ENCODE measurements at places on chromosomes 2 and 18.

GRCh38 chr2:104215269-104216161, 638.4 kb upstream of the POU3F3 start:
- DNase-seq: no peak

GRCh38 chr2:939936-940601, 10.6 kb upstream of the SNTG2 start:
- no peak for DNase-seq

DNA sequence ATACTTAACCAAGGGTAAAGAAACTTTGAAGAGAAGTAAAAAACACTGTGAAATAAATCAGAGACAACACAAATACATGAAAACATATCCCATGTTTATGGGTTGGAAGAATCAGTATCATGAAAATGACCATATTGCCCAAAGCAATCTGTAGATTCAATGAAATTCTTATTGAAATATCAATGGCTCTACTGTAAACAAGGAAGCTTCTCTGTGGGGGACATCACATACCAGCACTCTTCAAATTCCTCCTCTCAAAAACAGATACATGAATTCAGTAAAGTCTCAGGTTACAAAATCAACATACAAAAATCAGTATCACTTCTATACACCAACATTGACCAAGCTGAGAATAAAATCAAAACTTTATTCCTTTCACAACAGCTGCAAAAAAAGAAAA, 63.5 kb upstream of the CNTNAP5 start:
- no peak for DNase-seq

DNA sequence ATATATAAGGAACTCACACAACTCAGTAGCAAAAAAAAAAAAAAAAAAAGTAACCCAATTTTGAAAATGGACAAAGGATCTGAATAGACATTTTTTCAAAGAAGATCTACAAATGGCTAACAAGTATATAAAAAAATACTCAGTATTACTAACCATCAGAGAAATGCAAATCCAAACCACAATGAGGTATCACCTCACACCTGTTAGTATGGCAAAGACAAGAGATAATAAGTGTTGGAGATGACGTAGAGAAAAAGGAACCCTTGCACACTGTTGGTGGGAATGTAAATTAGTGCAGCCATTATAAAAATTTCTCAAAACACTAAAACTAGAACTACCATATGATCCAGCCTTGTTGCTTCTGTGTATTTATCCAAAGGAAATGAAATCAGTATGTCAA, 5.8 kb upstream of the CNDP1 start:
- no peak for DNase-seq

DNA sequence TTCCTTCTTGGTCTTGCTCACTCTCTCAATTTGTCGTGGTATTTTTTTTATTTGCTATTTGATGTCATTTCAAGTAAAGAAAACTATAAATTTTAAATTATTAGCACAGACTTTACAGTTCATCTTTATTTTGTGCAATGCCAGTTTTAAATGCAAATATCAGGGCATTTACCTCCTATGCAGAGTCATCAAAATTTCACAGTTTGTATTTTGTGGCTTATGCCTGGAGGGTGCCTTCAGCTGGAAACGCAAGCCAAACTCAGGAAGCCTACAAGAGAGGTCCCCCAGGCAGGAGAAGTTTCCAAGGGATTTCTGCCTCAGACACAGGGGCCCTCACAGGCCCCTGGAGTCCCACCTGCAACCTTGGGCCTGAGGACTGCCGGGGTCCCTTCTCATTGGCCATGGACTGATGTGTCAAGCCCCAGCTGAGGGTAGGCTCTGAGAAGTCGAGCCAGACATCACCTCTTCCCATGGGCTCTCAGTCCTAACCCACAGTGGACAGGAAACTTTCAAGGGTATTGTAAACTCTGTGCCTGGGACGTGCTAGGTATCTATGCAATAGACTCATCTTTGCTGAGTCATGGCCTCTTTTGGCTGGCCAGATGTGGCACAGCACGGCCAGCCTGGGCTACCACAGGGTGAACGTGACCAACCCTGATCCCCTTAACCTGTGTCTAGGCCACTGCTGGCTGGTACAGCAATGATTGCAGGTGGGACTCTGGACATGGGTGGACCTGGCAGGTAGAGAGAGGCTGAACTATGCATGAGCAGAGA, 236.5 kb downstream of the CELF4 start:
- DNase-seq: no peak

GRCh38 chr2:241358470-241358869, 2.4 kb downstream of the FARP2 start:
- DNase-seq: no peak

- no peak for DNase-seq
Measured at GRCh38 chr2:224151680-224152310, 112.7 kb upstream of the SERPINE2 start.

- DNase-seq: no peak
Measured at GRCh38 chr2:69436596-69436937, 668 bp downstream of the NFU1 start.

DNA sequence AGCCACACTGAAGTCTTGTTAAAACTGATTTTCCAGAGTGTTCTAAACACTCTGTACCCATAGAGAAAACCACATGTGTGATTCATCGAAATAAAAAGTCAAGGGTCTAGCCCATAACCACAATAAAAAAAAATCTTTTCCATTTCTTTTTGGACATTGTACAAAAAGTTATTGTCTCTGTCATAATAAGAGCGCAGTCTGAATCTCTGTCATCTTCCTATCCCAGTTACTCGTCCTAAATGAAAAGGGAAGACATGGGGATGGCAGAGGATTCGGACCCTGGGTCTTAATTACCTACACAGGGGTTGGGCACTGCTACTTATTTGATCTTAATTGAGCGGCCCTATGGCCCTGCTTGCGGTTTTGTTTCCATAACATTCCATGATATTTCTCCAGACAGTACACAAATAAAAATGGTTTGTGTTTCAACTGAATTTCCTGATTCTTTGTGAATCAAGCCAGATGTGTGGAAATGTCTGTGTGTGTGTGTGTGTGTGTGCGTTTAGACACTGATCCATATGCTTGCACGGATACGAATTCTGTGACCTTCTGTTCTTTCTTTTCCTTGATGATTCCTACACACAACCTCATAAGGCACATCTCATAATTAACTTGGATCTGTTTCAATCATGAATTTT, 133.4 kb upstream of the SPATS2L start:
- no peak for DNase-seq

- no peak for DNase-seq
Measured at GRCh38 chr2:241852116-241852980, 6.3 kb downstream of the PDCD1 start.

- no peak for DNase-seq
Measured at GRCh38 chr18:11750581-11751310, 61.7 kb downstream of the GNAL start.

DNA sequence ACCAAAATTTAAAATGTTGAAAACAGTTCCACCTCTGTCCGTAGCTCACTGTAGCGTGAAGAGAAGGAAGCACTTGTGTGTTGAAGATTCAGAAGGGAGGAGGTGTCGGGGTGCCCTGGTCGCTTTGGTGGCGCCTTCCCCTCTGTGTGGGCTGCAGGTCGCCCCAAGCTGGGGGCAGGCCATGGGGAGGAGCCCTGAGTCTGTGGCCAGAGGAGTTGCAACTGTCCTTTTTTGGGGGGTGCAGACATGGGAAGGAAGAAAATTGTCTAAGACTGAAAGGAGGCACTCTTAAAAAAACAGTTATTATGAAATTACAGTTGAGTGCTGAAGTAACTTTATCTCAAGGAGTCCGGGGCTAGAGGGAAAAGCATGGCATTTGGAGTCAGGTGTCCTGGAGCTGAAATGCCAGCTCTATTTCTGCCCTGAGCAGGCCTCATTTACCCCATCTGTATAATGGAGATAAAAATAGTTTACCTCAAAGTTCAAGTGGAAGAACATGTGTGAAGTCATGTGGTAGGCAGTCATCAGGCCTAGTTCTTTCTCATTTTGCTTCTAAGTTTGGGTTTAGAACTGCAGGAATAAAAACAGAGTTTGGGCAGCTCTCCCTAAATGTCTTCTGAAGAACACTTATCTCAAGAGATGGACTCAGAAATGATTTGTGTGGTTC, 82.1 kb downstream of the RNF144A start:
- DNase-seq: no peak

- DNase-seq: no peak
Measured at GRCh38 chr2:152497481-152498052, 162.6 kb downstream of the FMNL2 start.

GRCh38 chr18:61950371-61950770, 57.6 kb upstream of the RNF152 start:
- no peak for DNase-seq

- DNase-seq: no peak
Measured at GRCh38 chr2:106011380-106011779, 182.7 kb downstream of the UXS1 start.

GRCh38 chr18:46756559-46757201, at the start of gene ST8SIA5:
TSS of gene ST8SIA5 (minus strand) at chr18:46757053. CDS start at chr18:46756508, 545 bp downstream.
- no peak for DNase-seq

GRCh38 chr2:201806442-201807170, at the start of gene CDK15:
TSS of gene CDK15 (plus strand) at chr2:201806537. CDS start at chr2:201806665, 128 bp downstream.
- DNase-seq: no peak

- DNase-seq: no peak
Measured at GRCh38 chr2:150644298-150645067, 157.0 kb upstream of the RND3 start.

DNA sequence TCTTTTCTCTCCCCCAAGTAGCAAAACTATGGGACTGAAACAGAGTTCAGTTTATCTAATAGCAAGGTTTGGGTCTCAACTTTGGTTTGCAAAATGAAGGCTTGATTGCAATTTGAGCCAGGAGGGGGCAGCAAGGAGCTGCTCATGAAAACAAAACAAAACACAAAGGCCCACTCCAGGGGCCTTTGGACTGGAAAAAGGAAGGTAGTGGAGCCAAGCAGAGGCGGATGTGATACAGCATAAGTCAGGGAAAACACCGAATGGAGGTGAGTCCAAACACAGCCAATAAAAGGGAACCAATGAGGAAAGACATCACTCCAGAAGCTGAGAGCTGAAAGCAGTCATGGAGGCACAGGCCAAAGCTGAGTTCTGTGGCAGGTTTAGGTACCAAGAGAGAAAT, 799.7 kb upstream of the ACVR2A start:
- peak; percentile 32 for DNase-seq

- no peak for DNase-seq
Measured at GRCh38 chr18:13982126-13982525, 66.8 kb upstream of the MC2R start.

GRCh38 chr2:162458240-162458639, 114.3 kb downstream of the GCA start:
- no peak for DNase-seq

GRCh38 chr2:129375632-129376425, 603.6 kb upstream of the RAB6C start:
- DNase-seq: no peak

DNA sequence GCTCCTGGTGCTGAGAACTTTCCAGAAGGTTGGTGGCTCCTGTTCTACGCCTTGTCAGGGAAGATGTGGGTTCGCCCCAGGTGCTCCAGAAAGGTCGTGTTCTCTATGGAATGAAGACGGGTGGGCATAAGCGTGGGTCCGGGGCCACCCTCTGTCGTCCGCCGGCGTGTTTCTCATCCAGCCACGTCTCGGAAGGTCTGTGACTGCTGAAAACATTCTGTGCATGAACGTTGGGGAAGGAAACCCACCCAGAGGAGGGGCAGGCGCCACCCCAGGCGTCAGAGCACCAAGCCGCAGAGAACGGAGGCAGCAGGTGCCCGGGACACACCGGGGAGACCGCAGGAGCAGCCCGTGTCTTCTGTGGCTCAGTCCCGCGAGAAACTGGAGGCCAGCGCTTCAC, 118.2 kb downstream of the RTP5 start:
- DNase-seq: no peak

DNA sequence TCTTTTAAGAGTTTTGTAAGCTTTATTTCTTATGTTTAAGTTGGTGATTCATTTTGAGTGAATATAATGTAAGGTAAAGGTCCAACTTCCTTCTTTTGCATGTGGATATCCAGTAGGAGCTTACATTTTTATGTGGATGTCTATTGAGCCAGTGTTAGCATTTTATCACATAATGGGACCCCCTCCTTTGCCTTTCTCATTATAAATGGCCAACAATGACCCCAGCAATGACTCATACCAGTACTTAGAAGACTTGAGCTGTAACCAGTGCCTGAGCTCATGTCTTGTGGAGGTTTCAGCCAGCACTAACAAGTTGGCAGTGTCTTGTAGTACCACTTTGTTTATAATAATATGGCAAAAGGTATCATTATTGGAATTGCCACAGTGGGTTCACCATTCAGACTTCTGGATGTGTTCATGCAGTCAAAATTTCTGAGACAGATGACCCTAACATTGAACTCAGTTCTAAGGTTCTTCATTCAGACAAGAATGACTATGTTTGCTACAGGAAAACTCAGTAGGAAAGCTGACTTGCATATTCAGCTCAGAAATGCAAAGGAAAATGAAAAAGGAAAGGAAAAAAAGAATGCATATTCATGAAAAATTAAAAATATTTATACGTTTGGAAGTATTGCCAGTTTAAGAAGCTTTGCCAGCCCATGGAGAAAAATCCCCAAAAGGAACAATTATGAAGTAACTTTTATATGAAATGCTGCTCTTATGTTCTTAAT, 41.0 kb downstream of the CDKL4 start:
- DNase-seq: no peak

DNA sequence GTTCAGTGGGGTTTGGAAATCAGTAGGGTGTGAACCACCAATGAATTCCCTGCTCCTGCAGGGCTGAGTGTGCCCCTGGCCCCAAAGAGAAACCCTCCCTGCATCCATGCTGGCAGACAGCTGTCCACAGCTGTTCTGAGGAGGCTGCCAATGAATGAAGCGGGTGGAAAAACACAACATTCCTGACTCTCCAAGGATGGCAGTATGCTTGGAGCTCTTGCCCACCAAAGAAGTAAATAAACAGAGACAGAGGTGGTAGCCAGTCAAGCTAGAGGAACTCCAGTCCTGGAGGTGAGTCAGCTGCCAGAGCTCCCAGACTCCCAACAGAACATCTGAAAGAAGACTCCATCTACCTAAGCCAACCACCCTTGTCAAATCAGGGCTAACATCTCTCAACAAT, 6.2 kb downstream of the ZBTB7C start:
- DNase-seq: no peak

- DNase-seq: no peak
Measured at GRCh38 chr2:85772019-85772745, 18.4 kb downstream of the ATOH8 start.
